HFF-Myc (cell line): ENCODE measurements at places on chromosomes 4 and X.

DNA sequence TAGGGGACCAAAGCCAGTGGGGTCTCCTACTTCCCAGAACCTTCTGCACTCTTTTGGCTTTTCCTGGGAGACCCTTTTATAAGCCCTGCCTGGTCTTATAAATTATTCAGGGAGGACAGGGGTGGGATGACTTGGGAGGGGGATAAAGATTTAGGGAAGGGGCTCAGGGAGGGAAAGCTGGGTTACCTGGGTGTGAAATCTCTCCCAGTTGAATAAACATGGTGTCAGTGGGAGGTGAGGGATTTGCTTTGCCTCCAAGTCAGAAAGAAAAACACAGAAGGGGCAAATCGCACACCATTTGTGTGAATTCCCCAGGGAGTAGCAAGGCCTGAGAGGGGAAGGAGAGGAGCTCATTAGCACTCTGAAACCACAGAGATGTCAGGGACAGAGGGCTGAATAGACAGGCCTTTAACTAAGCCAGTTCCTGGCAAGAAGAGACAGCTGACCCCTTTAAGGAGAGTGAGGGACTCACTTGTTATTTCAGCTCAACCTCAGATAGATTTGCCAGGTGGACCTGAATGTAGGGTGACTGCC lies at the start of gene RIPPLY1:
TSS of gene RIPPLY1 (minus strand) at position 51 of the 534 bp plus-strand sequence. CDS start 54 bp downstream, outside the sequence.
- DNase-seq = no peak

- DNase-seq = no peak
Observed at GRCh38 chr4:40205259-40206198, 8.7 kb downstream of the RHOH start.

DNA sequence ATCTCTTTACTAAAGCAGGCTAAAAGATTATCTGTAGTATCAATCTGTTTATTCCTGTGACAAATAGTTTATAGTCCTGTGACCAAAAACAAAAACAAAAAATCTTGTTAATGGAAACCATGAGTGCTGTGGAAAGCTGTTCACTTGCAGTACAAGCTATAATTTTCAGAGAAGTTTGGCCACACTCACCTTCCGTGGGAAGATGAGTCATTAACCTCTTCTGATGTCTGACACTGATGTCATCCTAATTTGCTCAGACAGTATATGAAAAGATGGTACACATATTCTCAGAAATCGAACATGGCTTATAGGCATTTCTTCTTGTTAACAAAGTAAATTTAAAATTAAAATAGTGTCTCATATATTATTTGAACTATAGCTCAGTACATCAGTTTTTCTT lies 19.9 kb upstream of the ENPP6 start:
- no peak for DNase-seq

DNA sequence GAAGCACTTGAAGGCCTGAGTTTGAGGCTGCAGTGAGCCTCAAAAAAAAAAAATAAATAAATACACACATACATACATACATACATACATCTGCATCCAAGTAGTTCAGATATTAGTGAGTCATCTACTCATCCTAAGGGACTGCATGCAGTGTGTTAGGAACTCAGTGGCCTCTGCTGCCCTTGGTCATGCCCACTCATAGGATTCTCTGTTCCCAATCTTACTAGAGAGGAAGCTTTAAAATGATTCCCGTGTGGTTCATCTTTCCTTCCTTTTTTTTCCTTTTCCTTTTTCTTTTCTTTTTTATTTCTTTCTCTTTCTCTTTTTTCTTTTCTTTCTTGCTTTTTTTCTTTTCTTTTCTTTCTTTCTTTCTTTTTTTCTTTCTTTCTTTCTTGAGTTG lies 10.9 kb upstream of the YIPF6 start:
- DNase-seq = no peak

- no peak for DNase-seq
Observed at GRCh38 chr4:47669946-47670345, 167.9 kb downstream of the CORIN start.

GRCh38 chr4:173414456-173414855 lies 15.5 kb upstream of the SCRG1 start:
- no peak for DNase-seq

- no peak for DNase-seq
Observed at GRCh38 chr4:71827826-71828225, 43.9 kb upstream of the GC start.

GRCh38 chr4:17013382-17014006 lies 115.0 kb upstream of the LDB2 start:
- no peak for DNase-seq

DNA sequence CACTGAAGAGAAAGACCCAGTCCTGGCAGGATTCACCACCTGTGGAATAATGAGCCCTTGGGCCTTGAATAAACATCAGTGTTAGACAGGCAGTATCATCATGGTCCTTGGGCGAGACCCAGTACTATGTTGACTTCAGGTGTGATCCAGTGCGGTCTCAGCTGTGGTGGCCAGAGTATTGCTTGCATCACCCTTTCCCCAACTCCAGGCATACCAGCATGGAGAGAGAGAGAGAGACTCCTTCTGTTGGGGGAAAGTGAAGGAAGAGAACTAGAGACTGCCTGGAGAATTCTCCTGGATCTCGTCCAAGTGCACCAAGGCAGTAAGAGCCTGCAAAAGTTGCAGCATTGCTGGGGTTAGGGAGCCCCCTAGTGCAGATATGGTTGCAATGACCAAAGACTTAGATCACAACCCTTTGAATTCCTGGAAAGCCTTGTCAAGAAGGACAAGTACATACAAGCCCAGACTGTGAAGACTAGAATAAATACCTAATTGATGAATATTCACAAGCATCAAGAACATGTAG lies 61.1 kb upstream of the VAMP7 start:
- DNase-seq = peak; percentile 54

DNA sequence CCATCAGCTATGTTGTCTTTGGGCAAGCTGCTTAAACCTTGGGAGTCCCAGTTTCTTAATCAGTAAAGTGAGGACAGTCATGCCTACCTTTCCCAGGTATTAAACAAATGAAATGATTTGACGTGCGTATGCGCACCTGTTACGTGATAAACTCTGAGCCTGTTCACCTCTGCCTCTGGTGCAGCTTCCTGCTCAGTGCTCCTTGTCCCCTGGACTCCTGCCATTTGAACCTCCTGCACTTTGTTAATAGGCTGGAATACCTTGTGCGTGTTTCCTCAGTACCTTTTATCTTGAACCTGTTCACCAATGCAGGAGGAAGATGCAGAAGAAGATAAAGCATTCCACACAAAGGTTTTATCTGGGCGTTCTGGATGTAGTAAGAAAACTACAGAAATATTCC lies 211.9 kb downstream of the CEP135 start:
- DNase-seq = no peak

DNA sequence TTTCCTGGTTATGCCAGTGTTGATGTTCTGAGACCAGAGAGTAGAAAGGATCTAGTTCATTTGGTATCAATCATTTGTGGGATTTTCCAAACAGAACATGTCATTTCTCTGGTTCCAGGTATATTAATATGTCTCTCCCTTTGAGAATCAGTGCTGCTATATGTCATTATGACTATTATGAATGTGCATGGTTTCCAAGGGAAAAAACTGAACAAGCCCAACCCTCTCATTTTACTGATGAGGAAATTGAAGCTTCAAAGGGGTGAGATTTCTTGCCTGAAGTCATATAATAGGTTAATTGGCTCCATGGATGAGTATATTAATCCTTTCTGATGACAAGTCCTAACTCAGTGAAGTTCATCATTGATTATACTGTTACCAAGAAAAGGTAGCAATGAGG lies 31.9 kb downstream of the RUFY3 start:
- no peak for DNase-seq

- no peak for DNase-seq
Observed at GRCh38 chrX:133776072-133776471, 209.3 kb downstream of the GPC3 start.

DNA sequence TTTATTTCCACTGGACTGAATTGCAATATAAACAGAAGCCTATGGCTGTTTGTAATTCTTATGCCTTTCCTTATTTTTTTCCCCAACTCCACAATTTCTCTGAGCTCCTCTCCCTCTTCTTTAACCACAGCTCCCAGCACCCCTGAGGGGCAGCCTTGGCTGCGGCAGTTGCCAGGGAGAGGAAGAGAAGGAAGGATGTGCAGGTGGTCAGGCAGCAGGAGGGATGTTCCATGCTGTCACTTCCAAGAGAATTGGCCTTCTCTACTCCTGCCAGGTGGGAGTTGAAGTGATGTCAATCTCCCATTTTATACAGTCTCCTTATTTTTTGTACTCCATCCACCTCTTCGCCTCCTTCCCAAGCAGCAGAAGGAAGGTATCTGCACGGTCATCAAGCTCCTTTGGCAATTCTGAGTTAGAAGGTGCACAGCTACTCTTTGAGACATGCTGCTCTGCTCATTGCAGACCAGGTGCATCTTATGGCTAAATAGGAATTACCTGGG lies 343.3 kb upstream of the RPS6KA3 start:
- DNase-seq = no peak

GRCh38 chr4:102037566-102037965 lies 247.0 kb downstream of the BANK1 start:
- DNase-seq = no peak

- DNase-seq = no peak
Observed at GRCh38 chr4:103996064-103996463, 276.3 kb upstream of the TACR3 start.

DNA sequence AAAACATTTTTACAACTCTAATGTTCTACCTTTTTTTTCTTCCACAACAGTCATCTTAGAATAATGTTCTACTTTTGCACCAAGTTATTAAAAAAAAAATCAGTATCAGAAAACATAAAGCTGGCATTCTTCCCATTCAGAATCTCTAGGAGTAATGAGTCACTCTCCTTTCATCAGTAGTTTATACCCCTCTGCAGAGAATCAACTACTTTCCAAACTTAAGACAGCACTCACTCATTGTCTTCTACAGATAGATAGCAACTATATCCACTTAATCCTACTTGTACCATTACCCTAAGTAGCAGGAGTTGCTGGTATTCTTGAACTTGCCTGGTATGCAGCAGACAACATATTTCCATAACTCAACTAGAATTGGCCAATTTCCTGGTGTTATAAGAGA lies 3.2 kb downstream of the TIGD4 start:
- no peak for DNase-seq

DNA sequence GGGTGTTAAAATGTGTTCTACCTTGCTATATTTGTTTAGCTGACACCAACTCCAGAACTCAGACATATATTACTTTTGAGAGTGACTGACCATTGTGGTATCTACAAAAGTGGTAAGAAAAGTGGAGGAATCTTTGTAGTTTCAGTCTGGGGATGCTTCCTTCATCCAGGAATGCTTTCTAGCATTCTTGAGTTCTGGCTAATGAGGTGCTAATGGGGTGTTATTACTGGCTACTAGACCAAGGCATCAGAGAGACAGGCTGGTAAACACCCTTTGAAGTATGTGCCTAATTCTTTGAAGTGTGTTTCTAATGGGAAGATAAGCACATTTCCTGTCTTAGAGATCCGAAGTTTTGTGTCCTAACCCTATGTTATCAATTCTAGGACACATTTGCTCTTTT lies 310.4 kb downstream of the SPRY1 start:
- no peak for DNase-seq

GRCh38 chr4:139845453-139846093 lies 180.0 kb downstream of the MGST2 start:
- DNase-seq = no peak

DNA sequence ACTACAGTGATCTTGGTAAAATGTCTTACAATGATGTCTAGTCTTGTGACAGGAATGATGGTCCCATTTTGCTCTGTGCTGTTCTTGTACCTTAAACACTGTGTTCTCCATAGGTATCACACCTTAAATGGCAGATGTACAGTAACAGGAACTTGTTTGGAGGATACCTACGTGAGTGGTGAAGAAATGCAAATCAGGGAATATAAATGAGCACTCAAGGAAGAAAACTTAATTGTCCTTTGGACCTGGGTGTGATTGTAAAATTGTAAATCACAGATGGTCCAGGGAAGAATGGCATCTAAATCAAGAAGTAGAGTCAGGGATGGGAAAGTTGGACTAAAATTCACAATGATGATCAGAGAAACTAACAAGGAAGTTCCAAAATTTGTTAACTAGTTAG lies 12.7 kb downstream of the HPGDS start:
- DNase-seq = no peak

GRCh38 chrX:68083510-68083909 lies 349.8 kb downstream of the OPHN1 start:
- no peak for DNase-seq

DNA sequence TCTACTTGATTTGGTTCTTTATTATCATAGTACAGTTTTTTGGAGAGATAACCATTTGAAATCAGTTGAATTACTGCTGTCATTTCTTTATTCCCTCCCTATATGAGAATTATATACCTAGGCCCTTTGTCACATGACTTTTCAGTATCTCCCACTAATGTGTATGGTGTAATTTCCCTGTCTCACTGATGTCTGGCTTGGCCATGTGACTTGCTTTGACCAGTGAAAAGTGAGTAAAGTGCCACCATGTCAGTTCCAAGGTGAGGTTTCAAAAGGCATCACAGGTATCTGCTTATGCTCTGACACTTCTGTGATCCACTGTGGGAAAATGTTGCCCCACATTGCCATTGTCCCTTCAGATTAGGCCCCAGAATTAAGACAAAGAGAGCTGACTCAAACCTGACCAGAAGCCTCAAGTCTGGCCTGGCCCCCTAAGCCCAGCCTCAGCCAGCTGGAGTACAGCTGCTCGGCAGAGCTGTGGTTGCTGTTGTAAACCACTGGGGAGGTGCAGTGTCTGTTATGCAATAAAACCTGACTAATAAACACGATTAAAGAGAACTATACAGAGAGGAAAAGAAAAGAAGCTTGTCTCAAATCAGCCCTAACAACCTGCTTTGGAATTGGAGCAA lies 27.5 kb downstream of the SETD7 start:
- peak; percentile 63 for DNase-seq

DNA sequence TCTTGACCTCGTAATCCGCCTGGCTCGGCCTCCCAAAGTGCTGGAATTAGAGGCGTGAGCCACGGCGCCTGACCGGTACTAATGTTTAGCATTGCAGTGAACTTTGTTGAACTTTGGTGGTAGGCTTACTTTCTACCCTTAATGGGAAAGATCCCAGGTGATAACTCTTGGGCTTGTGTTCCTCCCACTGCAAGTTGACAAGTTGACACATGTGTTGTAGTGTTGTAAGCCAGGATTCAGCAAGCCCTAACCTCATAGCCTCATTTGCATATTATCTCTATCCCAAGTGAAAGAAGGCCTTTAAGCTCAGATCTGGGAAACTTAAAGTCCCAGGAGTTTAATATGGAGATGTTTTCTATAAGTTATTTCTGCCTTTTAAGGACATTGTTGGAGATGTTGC lies 80.0 kb upstream of the CLCN4 start:
- no peak for DNase-seq

DNA sequence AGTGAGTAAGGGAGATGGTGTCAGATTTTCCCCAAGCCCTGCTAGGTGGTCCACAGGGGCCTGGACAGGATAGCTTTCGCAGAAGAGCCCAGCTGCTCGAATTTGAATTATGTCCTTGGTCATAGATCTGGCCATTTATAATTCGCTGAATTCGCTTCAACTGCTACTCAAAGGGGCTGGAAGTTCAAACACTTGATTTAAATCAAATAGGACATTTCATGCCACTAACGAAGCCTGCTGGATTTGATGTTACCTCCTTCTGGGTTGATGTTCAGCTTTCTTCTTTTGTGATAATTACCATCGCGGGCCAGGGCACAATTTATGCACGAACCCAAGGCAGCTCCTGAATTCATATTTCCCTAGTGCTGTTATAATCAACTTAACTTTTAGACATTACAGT lies 67.0 kb downstream of the CLCN4 start:
- DNase-seq = no peak
